IMR-90 (cell line): ENCODE measurements at places on chromosomes 13 and 19. TPM values are rescaled to one million over a fixed set of nuclear protein-coding genes. Genes with fewer than 3 reads are reported as not detected.

NPHS1 gene
- not detected in 2 replicates for total RNA-seq

LILRB5 gene
- total RNA-seq, result not detected in 2 replicates

PROZ gene
- total RNA-seq, result not detected in 2 replicates

MBD3L3 gene
- total RNA-seq, result not detected in 2 replicates

DCT gene
- total RNA-seq, result not detected in 2 replicates

PNMA8A gene
- total RNA-seq, result 0.83 and 0.90 TPM in 2 replicates

ZNF69 gene
- 10.8 and 12.0 TPM in 2 replicates for total RNA-seq

POU2F2 gene
- 0.54 and 0.56 TPM in 2 replicates for total RNA-seq

RFXAP gene
- 0.54 and 0.83 TPM in 2 replicates for total RNA-seq

LNX2 gene
- 7.2 and 7.8 TPM in 2 replicates for total RNA-seq

PCCA gene
- total RNA-seq, result 22.8 and 24.0 TPM in 2 replicates

PRTN3 gene
- total RNA-seq, result not detected in 2 replicates

ZNF223 gene
- 6.1 and 16.5 TPM in 2 replicates for total RNA-seq

CYP2A7 gene
- total RNA-seq, result not detected in 2 replicates

AMH gene
- under 0.01 TPM in 1 of 2 replicates, not detected in the other for total RNA-seq

FUT2 gene
- not detected in 2 replicates for total RNA-seq

ZNF554 gene
- 1.9 and 3.0 TPM in 2 replicates for total RNA-seq

TINCR gene
- total RNA-seq, result not detected in 2 replicates

RBM42 gene
- total RNA-seq, result 19.0 and 20.6 TPM in 2 replicates

FFAR3 gene
- not detected in 2 replicates for total RNA-seq

MAP4K1 gene
- not detected in 2 replicates for total RNA-seq

NLRP5 gene
- total RNA-seq, result not detected in 2 replicates

CAB39L gene
- total RNA-seq, result 16.7 and 21.9 TPM in 2 replicates

TRPC4 gene
- 5.2 and 5.3 TPM in 2 replicates for total RNA-seq

SCN1B gene
- total RNA-seq, result 2.0 and 2.2 TPM in 2 replicates

DENND1C gene
- not detected in 2 replicates for total RNA-seq

ZNF613 gene
- total RNA-seq, result 7.8 and 10.4 TPM in 2 replicates

F10 gene
- 7.2 and 9.1 TPM in 2 replicates for total RNA-seq

ABHD13 gene
- 4.1 and 10.6 TPM in 2 replicates for total RNA-seq

COG3 gene
- 31.9 and 34.2 TPM in 2 replicates for total RNA-seq

USF2 gene
- total RNA-seq, result 21.3 and 27.5 TPM in 2 replicates

ZNF175 gene
- 6.4 and 8.4 TPM in 2 replicates for total RNA-seq

CEACAM4 gene
- not detected in 2 replicates for total RNA-seq

TUBB4A gene
- not detected in 2 replicates for total RNA-seq

REEP6 gene
- 1.3 and 1.7 TPM in 2 replicates for total RNA-seq

KIR2DL1 gene
- not detected in 2 replicates for total RNA-seq

POSTN gene
- 31.9 and 32.6 TPM in 2 replicates for total RNA-seq
